ENCODE measurements at places on chromosomes 6 and 20. TPM values are rescaled to one million over a fixed set of nuclear protein-coding genes. Genes with fewer than 3 reads are reported as not detected.

The PDE7B gene
- 0.26 TPM for polyA plus RNA-seq

The HMGCLL1 gene
- polyA plus RNA-seq, result 0.26 TPM

The HCRTR2 gene
- polyA plus RNA-seq, result not detected

The UBE2C gene
- polyA plus RNA-seq, result 17.0 TPM

The MPC1 gene
- polyA plus RNA-seq, result 52.3 TPM

The DUSP15 gene
- 1.6 TPM for polyA plus RNA-seq

DNA sequence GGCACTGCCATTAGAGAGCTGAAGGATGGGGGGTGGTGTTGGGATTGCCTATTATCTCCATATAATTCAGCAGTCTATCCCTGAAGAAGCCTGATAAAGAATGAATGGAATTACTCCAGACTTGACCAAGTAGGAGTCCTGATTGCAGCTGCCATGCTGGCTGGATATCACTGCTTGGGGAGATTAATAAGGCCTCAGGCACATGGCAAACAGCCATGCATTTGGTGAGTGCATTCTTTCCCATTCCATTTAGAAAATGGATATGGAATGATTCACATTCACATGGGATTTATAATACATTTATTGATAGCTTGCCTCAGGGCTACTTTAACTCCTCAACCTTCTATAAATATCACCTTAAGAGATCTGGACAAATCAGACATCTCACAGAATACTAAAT, 49.6 kb upstream of the HLA-A start:
- DNase-seq, result no peak
- H3K27me3 ChIP-seq, result no peaks in the 10 kb centered on the region
- no peak overlapping the region for H3K4me3 ChIP-seq
- no peaks in the 10 kb centered on the region for H3K4me1 ChIP-seq
- no peak overlapping the region for H3K27ac ChIP-seq
- no peaks in the 10 kb centered on the region for H3K36me3 ChIP-seq

GRCh38 chr6:34157236-34157830, 11.4 kb upstream of the GRM4 start:
- no peak overlapping the region for H3K4me3 ChIP-seq
- peaks cover 3% of the 10 kb centered on the region for H3K4me1 ChIP-seq
- no peak for DNase-seq
- no peak overlapping the region for H3K27ac ChIP-seq

DNA sequence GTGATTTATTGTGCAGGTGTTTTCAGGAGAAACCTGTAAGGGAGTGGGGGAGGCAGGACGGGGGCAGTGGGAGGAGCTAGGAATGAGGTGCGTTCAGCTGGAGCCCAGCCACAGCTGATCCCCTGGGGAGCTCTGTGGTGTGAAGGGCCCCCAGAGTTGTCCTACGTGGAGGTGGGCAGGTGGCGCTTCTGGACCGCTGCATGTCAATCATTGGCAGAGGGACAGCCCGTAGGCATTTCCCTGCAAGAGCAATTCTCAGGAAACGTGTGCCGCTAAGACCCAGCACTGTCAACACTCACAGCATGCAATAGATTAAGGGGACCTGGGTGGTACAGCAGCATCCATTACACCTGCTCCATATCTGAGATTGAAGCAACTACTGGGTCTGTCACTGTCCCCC, 88.0 kb downstream of the PRND start:
- no peak for DNase-seq
- no peaks in the 10 kb centered on the region for H3K27me3 ChIP-seq
- H3K4me3 ChIP-seq, result no peak overlapping the region
- no peaks in the 10 kb centered on the region for H3K36me3 ChIP-seq
- no peak overlapping the region for H3K27ac ChIP-seq

GRCh38 chr6:5506149-5506548, 244.8 kb downstream of the FARS2 start:
- DNase-seq, result no peak
- no peaks in the 10 kb centered on the region for H3K36me3 ChIP-seq
- H3K4me1 ChIP-seq, result no peaks in the 10 kb centered on the region
- no peaks in the 10 kb centered on the region for H3K27me3 ChIP-seq
- no peak overlapping the region for H3K4me3 ChIP-seq

GRCh38 chr6:108437821-108438220, 122.9 kb upstream of the FOXO3 start:
- no peak for DNase-seq
- no peaks in the 10 kb centered on the region for H3K36me3 ChIP-seq
- H3K4me3 ChIP-seq, result no peak overlapping the region
- no peak overlapping the region for H3K27ac ChIP-seq
- H3K4me1 ChIP-seq, result no peaks in the 10 kb centered on the region
- H3K27me3 ChIP-seq, result no peaks in the 10 kb centered on the region

DNA sequence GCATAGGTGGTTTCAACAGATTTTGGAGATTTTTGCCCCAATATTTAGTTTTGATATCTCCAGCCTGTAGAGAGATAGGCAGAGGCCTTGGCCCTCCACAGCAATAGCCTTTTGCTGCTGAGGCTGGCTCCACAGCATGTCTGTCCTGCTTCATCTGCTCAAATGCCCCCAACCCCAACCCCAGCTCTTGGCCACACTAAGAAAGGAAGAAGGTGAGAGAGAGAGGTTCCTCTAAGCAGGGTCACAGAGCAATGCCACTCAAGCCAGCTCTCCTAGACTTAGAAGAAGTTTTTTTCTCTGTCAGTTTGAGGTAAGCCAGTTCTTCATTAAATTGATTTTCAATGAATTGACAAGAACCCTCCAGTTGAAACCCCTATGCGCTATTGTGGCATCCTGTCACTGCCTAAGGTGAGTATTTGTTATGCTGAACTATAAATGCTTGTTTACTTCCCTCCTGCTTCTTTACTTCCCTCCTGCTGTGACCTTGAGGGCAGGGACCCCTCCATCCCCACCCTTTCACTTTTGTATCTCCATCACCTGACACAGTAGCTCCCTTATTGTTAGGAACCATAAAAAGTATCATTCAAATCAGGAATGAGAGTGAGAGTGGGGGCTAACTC, 366.2 kb upstream of the CNR1 start:
- H3K27me3 ChIP-seq, result no peaks in the 10 kb centered on the region
- no peak overlapping the region for H3K4me3 ChIP-seq
- DNase-seq, result no peak
- no peaks in the 10 kb centered on the region for H3K36me3 ChIP-seq
- H3K27ac ChIP-seq, result no peak overlapping the region

GRCh38 chr6:121436960-121437850, 1.8 kb downstream of the GJA1 start:
- no peaks in the 10 kb centered on the region for H3K36me3 ChIP-seq
- H3K4me3 ChIP-seq, result peak overlapping the region; percentile 52
- no peaks in the 10 kb centered on the region for H3K27me3 ChIP-seq
- H3K27ac ChIP-seq, result peak overlapping the region; percentile 91

GRCh38 chr20:50464725-50465650, 45.2 kb upstream of the PTPN1 start:
- no peak overlapping the region for H3K27ac ChIP-seq
- H3K4me3 ChIP-seq, result no peak overlapping the region
- H3K4me1 ChIP-seq, result peaks cover 27% of the 10 kb centered on the region
- DNase-seq, result no peak

DNA sequence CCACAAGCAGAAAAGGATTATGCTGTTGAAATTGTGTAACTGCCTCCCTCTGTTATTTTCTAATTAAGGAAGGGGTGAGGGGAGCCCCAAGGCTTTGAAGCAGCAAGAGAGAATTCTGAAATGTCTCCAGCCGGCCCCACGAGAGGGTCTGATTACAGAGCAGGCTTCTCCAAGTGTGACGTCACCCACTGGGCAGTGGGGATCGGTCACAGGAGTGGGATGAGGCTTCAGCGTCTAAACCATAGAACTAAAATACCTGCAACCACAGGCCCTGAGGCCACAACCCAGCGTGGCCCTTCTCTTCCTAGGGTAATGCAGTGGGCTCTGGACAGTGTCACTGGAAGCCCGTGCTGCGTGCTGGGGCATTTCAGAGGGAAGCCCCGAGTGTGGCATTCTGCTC, 38.6 kb upstream of the APCDD1L start:
- H3K4me1 ChIP-seq, result peaks cover 22% of the 10 kb centered on the region
- no peak overlapping the region for H3K27ac ChIP-seq
- peaks cover 2% of the 10 kb centered on the region for H3K27me3 ChIP-seq
- H3K36me3 ChIP-seq, result no peaks in the 10 kb centered on the region

GRCh38 chr20:3786126-3786484, 435 bp downstream of the CENPB start:
- peaks cover 38% of the 10 kb centered on the region for H3K4me1 ChIP-seq
- H3K4me3 ChIP-seq, result peak overlapping the region; percentile 68
- no peaks in the 10 kb centered on the region for H3K27me3 ChIP-seq
- peaks cover 6% of the 10 kb centered on the region for H3K36me3 ChIP-seq

- H3K36me3 ChIP-seq, result no peaks in the 10 kb centered on the region
- no peak overlapping the region for H3K4me3 ChIP-seq
- H3K27me3 ChIP-seq, result no peaks in the 10 kb centered on the region
Measured at GRCh38 chr20:9758752-9759151, 80.1 kb downstream of the PAK5 start.

GRCh38 chr6:117494283-117494682, 11.8 kb downstream of the DCBLD1 start:
- peaks cover 62% of the 10 kb centered on the region for H3K4me1 ChIP-seq
- no peaks in the 10 kb centered on the region for H3K27me3 ChIP-seq
- no peak overlapping the region for H3K4me3 ChIP-seq
- no peak for DNase-seq
- H3K36me3 ChIP-seq, result no peaks in the 10 kb centered on the region
- H3K27ac ChIP-seq, result no peak overlapping the region

GRCh38 chr6:39909701-39910100, 24.6 kb downstream of the MOCS1 start:
- no peaks in the 10 kb centered on the region for H3K4me1 ChIP-seq
- H3K36me3 ChIP-seq, result peaks cover 5% of the 10 kb centered on the region
- no peak for DNase-seq
- H3K27me3 ChIP-seq, result no peaks in the 10 kb centered on the region
- no peak overlapping the region for H3K27ac ChIP-seq
- no peak overlapping the region for H3K4me3 ChIP-seq

DNA sequence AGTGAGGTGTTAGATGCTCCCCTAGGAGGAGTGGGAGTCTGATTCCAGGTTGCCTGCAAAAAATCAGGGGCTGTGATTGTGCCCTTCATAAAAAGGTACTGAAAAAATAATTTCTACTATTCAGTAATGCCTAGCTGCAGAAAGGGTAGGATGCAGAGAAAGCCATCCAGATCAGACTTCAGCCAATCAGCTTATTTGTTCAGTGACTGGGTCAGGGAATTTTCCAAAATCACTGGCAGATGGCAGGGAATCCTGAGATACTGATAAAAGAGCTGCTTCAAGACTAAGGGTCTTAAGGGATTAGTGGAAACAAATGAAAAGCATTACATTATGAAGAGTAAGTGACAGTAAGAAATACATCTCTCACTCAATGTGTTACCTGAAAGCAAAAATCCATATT, 42.8 kb upstream of the MTRF1L start:
- DNase-seq, result no peak
- no peak overlapping the region for H3K4me3 ChIP-seq
- no peaks in the 10 kb centered on the region for H3K4me1 ChIP-seq
- no peaks in the 10 kb centered on the region for H3K36me3 ChIP-seq

DNA sequence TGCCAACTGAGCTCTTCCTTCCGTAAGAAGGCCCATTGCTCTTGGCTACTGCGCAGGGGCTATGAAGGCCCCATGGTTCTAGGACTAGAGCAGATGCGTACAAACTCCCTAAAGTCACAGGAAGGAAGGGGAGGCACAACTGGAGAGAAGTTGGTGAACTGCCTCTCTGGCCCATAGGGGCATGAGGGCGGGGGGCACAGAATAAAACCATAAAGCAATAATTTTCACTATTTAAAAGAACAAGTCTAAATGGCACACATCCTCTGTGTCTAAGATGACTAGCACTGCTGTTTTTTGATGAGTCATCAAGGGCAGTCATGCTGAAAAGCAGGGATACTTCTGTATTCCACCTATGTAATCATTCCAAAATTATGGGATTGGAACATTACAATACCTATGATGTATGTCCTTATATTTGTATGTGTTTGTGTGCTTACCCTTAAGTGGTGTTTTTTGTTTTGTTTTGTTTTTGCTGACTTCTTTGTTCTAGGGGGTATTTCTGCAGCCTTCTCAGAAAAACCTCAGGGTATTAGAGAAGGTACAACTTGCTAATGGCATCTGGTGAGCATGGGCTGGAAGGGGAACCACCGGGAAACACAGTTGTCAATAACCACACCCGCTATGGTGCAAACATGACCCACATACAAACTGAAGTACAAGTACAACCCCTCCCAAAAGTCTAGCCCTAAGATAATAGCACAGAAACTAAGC, 36.9 kb downstream of the B4GALT5 start:
- H3K27ac ChIP-seq, result no peak overlapping the region
- H3K36me3 ChIP-seq, result no peaks in the 10 kb centered on the region
- H3K4me1 ChIP-seq, result peaks cover 8% of the 10 kb centered on the region
- no peak overlapping the region for H3K4me3 ChIP-seq

DNA sequence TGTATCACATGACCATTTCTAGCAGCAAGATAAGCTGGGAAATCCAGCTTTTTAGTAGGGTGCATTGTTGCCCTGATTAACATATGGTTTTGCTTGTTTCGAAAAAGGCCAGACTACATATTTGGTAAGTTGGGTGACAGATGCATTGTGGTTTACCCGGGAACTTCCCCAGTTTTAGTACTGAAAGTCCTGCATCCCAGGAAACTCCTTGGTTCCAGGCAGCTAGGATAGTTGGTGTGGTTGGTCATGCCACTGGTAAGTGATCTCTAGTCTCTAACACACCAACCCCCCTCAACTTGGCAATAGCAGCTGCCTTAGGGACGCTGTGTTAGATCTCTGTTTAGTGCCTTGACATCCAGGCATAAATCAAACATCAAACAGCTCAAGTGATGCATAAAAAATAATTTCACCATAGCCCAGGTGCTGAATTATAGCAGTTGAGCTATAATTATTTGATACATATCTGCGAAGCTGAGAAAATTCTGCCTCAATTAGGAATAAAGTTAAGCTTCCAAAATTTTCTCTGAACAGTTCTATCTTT, 216.5 kb downstream of the TFAP2C start:
- H3K27ac ChIP-seq, result no peak overlapping the region
- no peaks in the 10 kb centered on the region for H3K4me1 ChIP-seq
- no peaks in the 10 kb centered on the region for H3K36me3 ChIP-seq
- H3K27me3 ChIP-seq, result no peaks in the 10 kb centered on the region
- H3K4me3 ChIP-seq, result no peak overlapping the region

DNA sequence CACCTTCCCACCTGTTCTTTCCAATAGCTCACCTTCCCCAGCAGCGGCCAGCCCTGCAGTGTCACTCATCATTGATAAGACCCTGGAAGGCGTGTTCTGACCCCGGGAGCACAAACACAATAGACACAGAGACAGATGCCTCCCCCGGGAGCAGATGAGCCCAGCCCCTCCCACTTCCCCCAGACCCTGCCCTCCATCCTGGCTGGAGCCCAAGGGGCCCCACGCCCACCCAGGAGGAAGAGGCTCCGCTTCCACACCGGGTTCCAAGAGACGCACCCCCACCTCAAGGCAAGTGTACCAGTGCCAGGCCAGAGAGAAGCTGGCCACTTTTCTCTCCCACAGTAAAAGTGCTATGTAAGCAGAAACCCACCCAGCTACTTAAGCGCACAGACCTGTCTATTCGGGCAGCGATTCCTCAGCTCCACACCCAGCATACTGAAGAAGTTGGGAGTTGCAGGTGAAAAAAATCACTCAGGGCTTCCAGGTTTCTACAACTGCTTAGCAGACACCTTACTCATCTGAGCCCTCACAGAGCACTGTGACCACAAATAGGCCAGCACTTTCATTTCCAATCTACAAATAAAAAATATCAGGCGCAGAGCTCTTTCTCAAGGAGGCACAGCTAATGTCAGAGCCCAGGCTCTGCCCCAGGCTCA, 93.4 kb upstream of the NXT1 start:
- H3K27me3 ChIP-seq, result no peaks in the 10 kb centered on the region
- no peaks in the 10 kb centered on the region for H3K36me3 ChIP-seq
- no peak for DNase-seq
- peaks cover 4% of the 10 kb centered on the region for H3K4me1 ChIP-seq
- H3K27ac ChIP-seq, result peak overlapping the region; percentile 79
- no peak overlapping the region for H3K4me3 ChIP-seq

- no peak for DNase-seq
- H3K4me1 ChIP-seq, result no peaks in the 10 kb centered on the region
- no peaks in the 10 kb centered on the region for H3K36me3 ChIP-seq
- peaks cover 3% of the 10 kb centered on the region for H3K27me3 ChIP-seq
Measured at GRCh38 chr20:37590938-37591490, 63.3 kb upstream of the BLCAP start.
